CD14-positive monocyte (primary cell): ENCODE measurements at places on chromosomes 6 and 20.

DNA sequence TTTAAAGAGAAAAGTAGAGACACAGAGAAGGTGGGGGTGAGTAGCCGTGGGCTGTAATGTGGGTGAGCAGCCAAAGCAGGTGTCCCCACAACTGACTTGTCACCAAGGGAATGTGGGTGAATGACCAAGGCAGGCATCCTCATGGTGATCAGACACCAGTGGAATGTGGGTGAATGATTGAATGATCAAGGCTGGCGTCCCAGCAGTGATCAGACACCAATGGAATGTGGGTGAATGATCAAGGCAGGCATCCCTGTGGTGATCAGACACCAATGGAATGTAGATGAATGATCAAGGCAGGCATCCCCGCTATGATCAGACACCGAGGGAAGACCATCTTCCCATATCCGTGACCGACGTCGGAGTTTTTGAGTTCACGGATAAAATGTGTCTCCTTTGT, 49.8 kb upstream of the OR14J1 start:
- no peak for DNase-seq

DNA sequence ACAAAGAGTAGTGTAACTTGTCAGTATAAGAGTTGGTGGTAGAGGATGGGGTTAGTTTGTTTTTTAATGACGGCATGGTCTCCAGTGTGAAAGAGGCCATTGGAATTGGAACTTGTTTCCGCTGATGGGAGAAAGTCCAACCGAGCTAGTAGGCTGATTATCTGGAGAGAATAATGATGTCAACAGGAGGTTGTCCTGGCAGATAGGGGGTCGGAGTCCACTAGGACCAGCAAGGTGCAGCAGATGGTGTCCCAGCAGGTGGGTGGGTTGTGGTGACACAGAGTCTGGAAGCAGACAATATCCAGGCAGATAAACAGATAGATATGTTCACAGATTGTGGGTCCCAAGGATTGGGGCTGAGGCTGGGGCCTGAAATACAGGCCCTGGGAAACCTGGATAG, 35.1 kb downstream of the PKIB start:
- no peak for DNase-seq

DNA sequence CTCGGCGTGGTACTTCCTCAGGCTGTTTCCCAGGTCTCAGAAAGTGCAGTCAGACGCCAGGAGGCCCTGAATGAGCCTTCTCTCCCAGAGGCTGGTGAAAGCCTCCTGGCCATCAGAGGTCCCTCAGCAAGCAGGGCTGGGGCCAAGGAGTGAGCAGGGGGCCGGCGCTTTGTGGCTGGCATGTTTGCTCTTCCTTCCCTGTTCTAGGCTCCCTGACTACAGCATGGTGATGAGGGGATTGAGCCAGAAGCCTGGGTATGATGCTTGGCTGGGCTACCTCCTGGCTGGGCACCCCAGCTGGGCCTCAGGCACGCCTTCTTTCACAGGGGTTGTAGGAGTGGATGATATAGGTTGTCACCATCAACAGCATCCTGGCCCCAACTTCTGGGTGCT, 11.7 kb upstream of the DNAJC5 start:
- DNase-seq, result no peak

GRCh38 chr20:50062006-50062838, 50.7 kb downstream of the UBE2V1 start:
- DNase-seq, result no peak

DNA sequence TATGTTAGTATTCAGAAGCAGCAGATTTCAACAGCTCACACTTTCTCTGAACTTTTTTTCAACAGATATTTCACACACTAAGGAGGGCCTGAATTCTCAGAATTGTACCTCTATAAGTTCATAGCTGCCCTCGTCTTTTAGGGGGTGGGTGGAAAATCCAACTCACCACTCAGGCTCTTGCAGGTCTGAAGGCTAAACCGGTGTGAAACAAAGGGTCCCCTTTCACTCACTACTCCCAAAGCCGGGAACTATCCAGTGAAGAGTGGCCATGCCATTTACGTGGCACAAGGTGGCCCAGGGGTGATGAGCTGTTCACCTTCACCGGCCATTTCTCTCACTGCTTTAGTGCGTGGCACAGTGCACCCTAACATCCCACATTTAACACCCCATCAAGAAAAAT, 24.2 kb downstream of the TBC1D7 start:
- no peak for DNase-seq

GRCh38 chr6:24927277-24927955, 8.3 kb downstream of the RIPOR2 start:
- DNase-seq, result no peak

GRCh38 chr6:143063631-143064030, 2.9 kb downstream of the AIG1 start:
- DNase-seq, result no peak
